ENCODE measurements at places on chromosomes 11 and 22.

GRCh38 chr11:73384531-73384871 is 8.3 kb downstream of the RELT start:
- no peak for DNase-seq

DNA sequence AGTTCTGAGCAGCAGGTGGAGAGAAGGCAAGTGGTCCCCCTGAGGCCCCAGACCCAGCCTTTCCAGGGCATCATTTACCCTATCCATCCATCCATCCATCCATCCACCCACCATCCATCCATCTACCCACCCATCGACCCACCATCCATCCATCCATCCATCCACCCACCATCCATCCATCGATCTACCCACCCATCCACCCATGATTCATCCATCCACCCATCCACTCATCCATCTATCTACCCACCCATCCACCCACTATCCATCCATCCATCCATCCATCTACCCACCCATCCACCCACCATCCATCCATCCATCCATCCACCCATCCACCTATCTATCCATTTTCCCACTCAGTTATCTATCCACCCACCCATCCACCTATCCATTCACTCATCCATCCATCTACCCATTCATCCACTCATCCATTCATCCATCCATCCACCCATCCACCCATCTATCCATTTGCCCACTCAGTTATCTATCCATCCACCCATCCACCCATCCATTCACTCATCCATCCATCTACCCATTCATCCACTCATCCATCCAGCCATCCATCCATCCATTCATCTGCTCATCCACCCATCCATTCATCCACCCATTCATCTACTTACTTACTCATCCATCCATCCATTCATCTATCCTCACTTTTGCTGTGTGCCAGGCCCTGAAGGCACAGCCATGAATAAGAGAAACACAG is 63.4 kb downstream of the MCM5 start:
- no peak for DNase-seq

- no peak for DNase-seq
Measured at GRCh38 chr11:47786373-47786772, 19.2 kb upstream of the FNBP4 start.

DNA sequence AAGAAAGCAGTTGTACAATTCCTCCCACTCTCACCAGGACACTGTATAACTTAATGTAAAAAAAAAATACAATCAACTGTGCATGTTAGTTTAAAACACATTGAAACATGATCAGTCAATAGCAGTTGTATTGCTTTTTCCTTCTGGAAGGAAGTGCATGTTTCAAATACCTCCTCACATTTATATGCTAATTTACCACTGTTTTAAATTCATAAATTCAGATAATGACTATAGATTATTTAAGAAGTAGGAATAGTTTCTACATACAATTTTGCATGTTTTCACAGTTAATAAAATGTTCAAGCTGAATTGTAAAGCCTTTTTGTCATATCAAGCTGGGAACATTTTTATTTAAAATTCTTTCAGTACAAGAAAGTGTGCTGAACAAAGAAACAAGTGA is 3.3 kb downstream of the GRIA4 start:
- no peak for DNase-seq
